Mesangial cell (primary cell): ENCODE measurements at places on chromosomes 12 and 14. TPM values are rescaled to one million over a fixed set of nuclear protein-coding genes. Genes with fewer than 3 reads are reported as not detected.

Gene TGM1
- 0.65 and 0.89 TPM in 2 replicates for total RNA-seq

Gene BBS10
- 5.4 and 6.5 TPM in 2 replicates for total RNA-seq

Gene PLCZ1
- total RNA-seq = not detected in 2 replicates

Gene HOXC6
- total RNA-seq = 2.6 and 3.9 TPM in 2 replicates

Gene GLIPR1L1
- total RNA-seq = not detected in 2 replicates

Gene CLEC2D
- 0.81 and 2.5 TPM in 2 replicates for total RNA-seq
